ENCODE measurements at places on chromosomes 3 and 15. TPM values are rescaled to one million over a fixed set of nuclear protein-coding genes. Genes with fewer than 3 reads are reported as not detected.

Gene WNT7A
- not detected for total RNA-seq

Gene GOLGA6L9
- total RNA-seq, result 0.60 TPM

Gene HRG
- total RNA-seq, result not detected

Gene CCR3
- not detected for total RNA-seq

Gene GPX1
- total RNA-seq, result 667 TPM

Gene GOLGA8S
- total RNA-seq, result not detected

Gene NR2F2
- 25.0 TPM for total RNA-seq

Gene CHRNA5
- 1.8 TPM for total RNA-seq

Gene NDN
- total RNA-seq, result 26.8 TPM

Gene IGDCC3
- not detected for total RNA-seq

Gene RBP2
- not detected for total RNA-seq

Gene CACNA1D
- total RNA-seq, result not detected

DNA sequence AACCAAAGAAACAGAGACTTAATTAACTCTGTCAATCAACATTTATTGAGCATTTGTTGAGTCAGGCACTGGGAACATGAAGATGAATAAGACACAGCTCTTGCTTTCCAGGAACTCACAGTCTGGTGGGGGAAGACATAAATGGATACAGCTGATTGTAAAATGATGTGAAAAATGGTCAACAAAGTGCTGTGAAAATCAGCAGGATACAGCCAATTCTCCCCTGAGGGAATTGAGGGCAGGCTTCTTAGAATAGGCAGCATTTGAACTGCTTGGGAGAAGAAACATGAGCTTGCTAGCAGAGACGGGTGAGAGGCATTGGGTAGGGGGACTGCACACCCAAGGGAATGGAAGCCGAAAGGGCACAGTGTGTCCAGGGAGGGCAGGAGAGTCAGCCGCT is 41.1 kb downstream of the MFSD1 start:
- DNase-seq, result no peak

- DNase-seq, result no peak
Observed at GRCh38 chr3:43219616-43220015, 66.7 kb upstream of the SNRK start.

GRCh38 chr3:55333046-55333445 is 154.1 kb downstream of the WNT5A start:
- no peak for DNase-seq

DNA sequence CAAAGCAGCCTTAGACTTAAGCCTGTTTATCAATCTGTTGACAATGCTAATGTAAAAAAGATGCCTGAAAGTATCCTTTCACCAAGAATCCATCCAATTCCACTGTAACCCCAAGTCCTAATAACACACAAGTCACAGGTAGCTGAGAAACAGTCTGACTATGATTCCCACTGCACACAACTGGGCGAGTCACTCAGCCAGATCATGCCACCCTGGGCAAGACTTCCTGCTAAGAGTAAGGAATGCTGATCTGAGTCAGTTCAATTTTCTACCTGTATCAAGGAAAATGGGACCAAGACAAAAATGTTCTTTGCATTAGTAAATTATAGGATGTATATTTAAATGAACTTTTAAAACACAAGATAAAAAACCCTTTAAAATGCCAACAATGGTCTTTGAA is 33.3 kb downstream of the NPTN start:
- peak; percentile 33 for DNase-seq

DNA sequence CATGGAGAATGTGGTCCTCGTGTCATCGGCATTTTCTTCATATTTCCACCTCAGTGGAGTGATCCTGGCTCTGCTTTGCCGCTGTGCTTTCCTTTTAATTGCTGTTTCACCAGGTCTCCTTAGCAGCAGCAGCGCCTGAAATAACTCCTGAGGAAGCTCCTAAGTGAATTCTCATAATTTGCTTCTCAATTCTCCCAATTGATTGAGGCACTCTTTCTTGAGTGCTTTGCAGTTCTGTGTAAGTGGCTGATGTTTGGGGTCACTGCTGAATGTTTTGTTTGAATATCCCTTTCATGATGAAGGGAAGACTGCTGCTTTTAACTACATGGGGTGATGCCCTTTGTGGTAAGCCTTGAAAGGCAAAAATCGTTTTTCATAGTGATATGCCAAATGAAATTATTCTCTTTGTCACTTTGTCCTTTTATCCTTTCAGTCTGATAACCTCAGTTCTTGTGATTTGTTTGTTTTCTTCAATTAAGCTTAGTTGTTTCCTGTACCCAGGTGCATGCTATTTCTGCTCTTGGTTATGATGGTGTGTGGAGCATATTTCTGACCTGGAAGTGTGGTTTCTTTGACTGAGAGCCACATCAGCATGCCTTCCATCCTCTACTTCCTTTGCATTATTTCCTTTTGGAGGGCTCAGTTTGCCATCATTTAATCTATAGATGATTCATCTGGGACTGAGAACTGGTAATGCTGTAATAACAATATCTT is 36.7 kb downstream of the HMG20A start:
- DNase-seq, result peak; percentile 67

GRCh38 chr15:81015621-81016488 is 15.1 kb downstream of the TLNRD1 start:
- no peak for DNase-seq

GRCh38 chr3:99602183-99602582 is 36.2 kb upstream of the COL8A1 start:
- no peak for DNase-seq

DNA sequence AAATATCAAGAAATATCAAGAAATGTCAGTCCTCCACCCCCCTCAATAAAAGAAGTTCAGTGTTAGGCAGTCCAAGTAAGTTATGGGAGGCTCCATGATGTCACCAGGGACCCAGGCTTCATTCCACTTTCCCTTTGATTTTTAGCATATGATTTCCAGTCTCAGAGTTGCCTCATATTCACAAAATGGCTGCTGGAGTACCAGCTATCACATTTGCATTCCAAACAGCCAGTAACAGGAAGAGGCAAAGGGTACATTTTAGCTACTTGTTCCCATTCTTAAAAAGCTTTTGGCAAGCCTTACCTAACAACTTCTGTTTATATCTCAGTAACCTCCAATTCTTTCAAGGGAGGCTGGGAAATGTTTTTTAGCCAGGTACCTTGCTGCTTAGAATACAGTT is 13.4 kb upstream of the KLF13 start:
- no peak for DNase-seq

GRCh38 chr3:122942937-122943827 is 84.4 kb downstream of the SEMA5B start:
- peak; percentile 83 for DNase-seq

DNA sequence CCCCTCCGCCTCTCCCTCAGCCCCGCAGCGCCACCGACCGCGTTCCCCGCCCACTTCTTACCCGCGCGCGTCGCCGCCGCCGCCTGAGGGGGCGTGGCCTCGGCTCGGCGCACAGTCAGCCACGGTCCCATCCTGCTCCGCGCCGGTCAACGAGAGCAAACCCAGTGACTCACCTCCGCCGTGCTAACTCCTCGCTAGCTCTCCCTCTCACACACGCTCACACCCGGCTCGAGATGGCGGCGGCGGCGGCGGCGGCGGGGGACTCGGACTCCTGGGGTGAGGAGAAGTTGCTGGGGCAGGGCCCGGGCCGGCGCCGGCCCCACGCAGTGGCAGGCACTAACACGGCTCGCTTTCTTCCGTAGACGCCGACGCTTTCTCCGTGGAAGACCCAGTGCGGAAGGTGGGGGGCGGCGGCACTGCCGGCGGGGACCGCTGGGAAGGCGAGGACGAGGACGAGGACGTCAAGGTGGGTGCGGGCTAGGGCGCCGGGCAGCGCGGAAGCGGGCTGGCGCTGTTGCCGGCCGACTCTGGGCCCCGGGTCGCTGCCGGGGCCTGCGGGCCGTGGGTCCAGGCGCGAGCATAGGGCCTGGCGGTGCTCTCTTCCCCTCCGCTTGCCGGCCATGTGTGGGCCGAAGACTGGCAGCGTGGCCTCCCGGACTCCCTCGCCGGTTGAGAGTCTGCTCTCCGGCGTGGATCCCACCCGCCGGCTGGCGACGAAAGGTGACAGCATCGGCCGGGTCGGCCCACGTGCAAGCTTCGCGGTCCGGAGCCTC is at the start of gene EIF3J:
TSS of gene EIF3J (plus strand) at position 186 of the 773 bp plus-strand sequence. CDS start at position 234, 48 bp downstream.
- DNase-seq, result peak; percentile 98

DNA sequence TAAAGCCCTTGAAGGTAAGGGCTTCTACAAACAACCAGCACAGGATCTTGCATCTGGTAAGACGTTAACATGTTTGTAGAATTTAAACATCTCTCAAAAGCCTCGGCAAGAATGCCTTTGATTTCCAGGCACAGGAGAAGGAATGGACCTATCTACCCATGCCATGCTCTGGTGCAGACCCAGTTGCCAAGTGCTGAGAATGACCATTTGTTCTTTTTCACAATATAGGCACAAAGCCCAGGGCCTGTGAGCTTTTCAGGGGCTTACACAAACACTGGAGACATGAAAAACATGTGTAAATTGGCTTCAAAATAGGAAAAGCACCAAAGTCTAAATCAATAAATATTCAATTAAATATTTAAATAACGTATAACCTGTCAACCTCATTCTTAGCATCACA is 266.9 kb upstream of the TTC14 start:
- DNase-seq, result no peak

DNA sequence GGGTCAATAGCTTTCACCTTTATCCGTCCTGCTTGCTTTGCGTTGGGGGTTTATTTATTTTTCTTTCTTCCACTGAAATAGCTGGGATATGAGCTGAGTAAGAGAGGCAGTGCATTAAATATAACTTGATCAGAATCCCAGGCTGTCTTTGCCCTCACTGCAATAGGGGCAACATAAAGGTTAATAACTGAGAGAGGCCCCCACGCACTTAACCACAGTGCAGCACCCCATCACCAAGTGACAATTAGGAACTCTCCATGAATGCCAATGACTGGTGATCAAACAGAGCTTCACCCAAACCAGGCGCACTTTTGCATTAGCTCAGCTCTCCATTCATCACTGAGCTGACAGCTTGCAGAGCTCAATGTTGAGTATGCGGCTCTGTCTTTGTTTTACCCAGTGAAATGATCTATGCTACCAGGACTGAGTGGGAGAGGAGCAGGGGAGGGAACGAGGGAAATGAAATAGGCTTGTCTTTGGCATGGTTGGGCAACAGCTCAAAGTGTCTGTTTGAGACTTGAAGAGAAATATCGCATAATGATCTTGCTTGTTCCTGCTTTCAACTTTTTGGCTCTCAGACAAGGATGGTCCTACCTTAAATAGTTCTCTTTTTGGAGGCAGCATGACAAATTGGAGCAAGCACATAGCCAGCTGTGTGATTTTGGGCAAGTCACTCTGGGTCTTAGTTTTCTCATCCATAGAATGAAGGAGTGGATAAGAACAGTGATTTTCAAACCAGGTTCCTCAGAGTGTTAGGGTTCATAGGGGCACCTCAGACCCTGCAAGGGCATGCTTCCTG is 14.5 kb upstream of the GLCE start:
- DNase-seq, result no peak

- no peak for DNase-seq
Observed at GRCh38 chr3:108011616-108012015, 79.2 kb downstream of the CD47 start.

GRCh38 chr15:71634820-71635560 is 175.4 kb upstream of the NR2E3 start:
- DNase-seq, result peak; percentile 85

DNA sequence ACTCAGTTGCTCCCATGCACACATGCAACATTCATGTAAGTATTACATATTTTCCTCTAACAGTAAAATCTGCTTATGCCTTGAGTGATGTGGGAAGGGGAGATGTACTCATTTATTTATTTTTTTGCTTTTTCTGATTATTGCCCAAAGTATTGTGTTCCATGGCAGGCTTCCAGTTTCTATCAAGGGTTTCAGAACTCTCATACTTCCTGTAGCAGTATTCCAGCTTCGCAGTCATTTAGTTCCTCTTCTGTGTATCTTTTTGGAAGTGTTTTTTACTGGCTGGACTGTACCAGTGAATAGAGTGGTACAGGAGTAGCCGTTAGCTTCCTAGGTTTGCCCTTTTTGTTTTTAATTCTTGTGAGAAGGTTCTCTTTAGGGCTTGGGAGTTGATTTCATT is 26.9 kb downstream of the RAB11A start:
- peak; percentile 56 for DNase-seq

GRCh38 chr15:40287968-40288367 is 5.1 kb upstream of the ANKRD63 start:
- DNase-seq, result no peak

- no peak for DNase-seq
Observed at GRCh38 chr3:160049565-160049964, 60.9 kb downstream of the IL12A start.
